ENCODE measurements at places on chromosomes 1 and 21.

DNA sequence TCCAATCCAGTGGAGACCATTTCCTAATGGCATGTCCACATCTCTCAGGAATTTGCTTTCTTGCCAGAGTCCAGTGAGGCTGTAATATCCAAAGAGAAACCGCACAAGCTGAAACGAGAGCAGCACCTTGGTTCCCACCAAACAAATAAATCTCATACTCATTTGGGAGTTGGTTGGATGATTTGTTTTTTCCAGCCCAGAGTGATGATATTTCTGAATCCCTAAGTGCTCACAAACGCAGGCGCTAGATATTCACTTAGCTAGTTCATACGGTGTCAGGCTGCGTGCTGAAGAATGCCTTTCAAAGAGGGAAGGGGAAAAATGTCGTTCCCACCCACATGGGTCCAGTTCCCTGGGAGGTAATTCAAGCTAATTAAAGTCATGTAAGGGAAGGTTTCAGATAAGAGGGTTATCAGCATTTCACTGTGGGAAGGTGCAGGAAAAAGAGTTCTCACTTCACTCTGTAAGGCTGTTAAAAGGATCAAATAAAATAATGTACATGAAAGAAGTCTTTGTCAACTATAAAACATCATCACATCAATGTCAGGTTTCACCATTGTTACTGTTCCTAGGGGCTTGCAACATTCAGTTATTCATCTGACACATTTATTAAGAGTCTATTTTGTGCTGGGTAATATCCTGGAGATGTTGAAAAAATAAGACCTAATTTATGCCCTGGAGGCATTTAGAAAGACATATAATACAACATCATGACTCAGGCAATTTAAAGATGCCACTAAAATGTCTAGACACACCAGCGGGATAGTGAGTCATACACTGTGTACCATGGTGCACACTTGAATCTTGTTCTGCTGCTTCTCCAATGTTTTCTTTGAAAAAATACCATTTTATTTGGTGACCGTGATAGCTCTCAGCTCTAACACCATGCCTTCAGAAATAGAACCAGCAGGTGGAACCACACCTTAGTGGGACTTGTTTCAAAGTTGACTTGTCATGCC is 19.3 kb downstream of the DPT start:
- DNase-seq = no peak

DNA sequence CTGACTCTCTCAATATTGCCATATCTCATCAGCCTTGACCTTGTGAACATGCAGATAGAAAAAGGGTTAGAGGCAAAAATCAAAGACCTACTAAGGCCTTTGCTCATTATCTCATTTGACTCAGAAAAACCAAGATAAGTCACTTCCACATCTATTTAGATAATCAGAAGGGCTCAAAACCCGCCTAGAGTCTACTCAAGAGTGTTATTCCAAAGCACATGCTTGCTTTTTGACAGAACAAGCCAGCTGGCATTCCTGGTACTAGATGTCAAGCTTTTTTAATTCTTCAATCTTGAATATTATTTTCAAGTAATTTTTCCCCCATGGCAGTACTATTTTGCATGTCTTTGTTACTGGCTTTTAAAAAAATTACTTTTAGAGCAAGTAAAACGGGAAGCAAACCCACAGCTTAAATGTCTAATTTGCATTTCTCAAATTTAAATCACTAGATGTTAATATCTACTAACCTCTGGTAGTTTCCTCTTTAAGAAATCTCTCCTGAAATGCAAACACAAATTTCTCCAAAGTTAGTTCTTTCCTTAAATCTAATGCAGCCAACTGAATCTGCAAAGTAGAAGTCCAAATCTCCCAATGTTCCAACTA is 51.5 kb downstream of the APP start:
- DNase-seq = no peak

- no peak for DNase-seq
Measured at GRCh38 chr21:27094184-27094948, 127.5 kb upstream of the ADAMTS5 start.

GRCh38 chr1:23643736-23644554 is 47.7 kb upstream of the RPL11 start:
- peak; percentile 71 for DNase-seq

DNA sequence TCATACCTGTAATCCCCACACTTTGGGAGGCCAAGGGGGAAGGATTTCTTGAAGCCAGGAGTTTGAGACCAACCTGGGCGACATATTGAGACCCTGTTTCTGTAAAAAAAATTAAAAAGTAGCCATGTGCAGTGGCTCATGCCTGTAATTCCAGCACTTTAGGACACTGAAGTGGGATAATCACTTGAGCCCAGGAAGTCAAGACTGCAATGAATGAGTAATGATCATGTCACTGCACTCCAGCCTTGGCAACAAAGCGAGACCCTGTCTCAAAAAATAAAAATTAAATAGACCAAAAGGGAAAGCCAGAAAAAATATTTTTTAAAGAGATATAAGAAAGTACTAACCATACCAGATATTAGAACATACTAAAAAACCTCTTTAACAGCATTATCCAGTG is 44.7 kb upstream of the LYPLAL1 start:
- DNase-seq = no peak

GRCh38 chr1:91885213-91885715 is 687 bp downstream of the TGFBR3 start:
- no peak for DNase-seq

DNA sequence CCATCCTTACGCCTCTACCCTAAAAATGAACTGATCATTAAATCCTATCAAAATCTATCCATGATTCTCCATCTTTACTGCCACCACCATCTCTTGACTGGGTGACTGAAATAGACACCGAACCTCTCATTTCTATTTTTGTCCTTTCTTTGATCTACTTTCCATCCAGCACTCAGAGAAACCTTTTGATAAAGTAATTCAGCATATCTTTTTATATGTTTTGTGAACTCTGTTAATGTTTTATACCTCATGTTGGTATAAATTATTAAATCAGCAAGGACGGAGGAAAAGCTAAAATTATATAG is 13.0 kb downstream of the PCNX2 start:
- DNase-seq = no peak

GRCh38 chr1:198363625-198364151 is 176.8 kb downstream of the ATP6V1G3 start:
- no peak for DNase-seq

DNA sequence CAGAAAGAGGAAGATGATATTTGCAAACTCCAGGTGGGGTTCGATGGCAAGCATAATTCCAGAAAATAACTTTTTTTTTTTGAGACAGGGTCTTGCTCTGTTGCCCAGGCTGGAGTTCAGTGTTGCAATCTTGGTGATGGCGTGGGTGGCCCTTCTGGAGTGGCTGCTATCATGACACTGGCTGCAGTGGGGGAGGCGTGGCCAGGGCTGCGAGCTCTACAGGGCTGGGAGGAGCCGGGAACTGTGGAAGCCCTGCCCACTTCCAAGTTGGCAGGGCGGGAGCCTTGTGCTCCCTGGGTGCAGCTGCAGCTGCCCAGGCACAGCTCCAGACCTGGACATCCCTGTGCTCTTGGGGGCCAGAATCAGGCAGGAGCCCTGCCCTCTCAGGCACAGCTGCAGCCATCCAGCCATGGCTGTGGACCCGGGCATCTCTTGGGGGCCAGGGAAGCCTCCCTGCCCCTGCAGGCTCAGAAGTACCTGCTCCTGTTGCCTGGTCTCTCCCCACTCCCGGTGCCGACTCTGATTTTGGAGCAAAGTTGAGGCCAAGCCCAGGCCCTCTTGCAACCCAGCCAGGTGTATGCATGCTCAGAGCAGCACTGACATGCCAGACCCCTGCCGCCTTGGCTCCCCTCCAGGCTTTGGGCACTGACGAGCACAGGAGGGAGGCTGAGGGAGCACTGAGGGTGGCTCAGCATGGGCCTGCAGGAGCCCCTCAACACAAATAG is 7.2 kb upstream of the BCL10 start:
- DNase-seq = no peak

GRCh38 chr1:2789164-2789985 is 12.1 kb downstream of the TTC34 start:
- DNase-seq = peak; percentile 14

- no peak for DNase-seq
Measured at GRCh38 chr1:217813031-217813430, 181.9 kb downstream of the SPATA17 start.

DNA sequence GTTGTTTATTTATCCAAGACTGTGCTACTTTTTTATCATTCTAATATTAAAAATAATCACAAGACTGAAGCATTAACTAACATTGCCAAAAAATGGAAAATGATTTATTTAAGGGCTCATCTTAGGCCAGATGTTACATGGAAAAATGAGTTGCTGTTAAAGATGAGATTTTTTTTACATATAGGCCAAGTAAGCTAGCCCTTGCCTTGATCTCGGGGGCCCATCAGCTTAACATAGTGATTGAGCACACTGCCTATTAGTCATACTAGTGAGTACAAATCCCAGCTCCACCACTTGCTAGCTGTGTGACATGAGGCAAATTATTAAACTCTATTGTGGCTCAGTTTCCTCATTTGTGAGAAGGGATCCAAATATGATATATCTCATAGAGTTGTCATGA is 275.9 kb upstream of the SNX7 start:
- no peak for DNase-seq

- DNase-seq = no peak
Measured at GRCh38 chr1:246527402-246528088, 20.5 kb upstream of the SMYD3 start.

GRCh38 chr1:11648732-11649158 is 5.5 kb downstream of the FBXO2 start:
- DNase-seq = no peak

- peak; percentile 54 for DNase-seq
Measured at GRCh38 chr1:18480315-18481189, at the start of gene KLHDC7A. TSS of gene KLHDC7A (plus strand) at chr1:18480930. CDS start at chr1:18480982, 52 bp downstream.

GRCh38 chr1:175313672-175314225 is 121.2 kb upstream of the KIAA0040 start:
- DNase-seq = no peak

GRCh38 chr1:178609015-178609414 is 96.1 kb downstream of the TEX35 start:
- no peak for DNase-seq

- no peak for DNase-seq
Measured at GRCh38 chr1:232149287-232150201, 480.4 kb downstream of the SIPA1L2 start.

DNA sequence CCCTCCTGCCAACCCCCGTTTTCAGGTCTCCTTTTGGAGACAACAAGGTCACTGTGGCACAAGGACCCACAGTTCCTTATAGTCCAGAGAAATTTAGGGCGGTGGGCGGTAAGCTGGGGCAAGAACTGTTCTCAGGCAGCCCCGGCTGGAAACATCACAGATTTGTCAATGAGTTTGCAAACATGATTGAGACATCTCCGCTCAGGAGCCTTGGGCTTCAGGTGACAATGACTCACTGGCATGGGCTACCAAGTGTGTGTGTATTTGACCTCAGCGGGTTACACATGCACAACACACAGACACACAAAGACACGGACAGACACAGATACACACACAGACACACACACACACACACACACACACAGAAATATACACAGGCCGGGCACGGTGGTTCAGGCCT is 58.2 kb upstream of the ABCG1 start:
- no peak for DNase-seq

- DNase-seq = no peak
Measured at GRCh38 chr21:27741736-27742135, 774.8 kb upstream of the ADAMTS5 start.

- no peak for DNase-seq
Measured at GRCh38 chr21:35314857-35315582, 265.9 kb upstream of the RUNX1 start.

GRCh38 chr1:241918879-241919278 is 38.7 kb upstream of the BECN2 start:
- DNase-seq = no peak

DNA sequence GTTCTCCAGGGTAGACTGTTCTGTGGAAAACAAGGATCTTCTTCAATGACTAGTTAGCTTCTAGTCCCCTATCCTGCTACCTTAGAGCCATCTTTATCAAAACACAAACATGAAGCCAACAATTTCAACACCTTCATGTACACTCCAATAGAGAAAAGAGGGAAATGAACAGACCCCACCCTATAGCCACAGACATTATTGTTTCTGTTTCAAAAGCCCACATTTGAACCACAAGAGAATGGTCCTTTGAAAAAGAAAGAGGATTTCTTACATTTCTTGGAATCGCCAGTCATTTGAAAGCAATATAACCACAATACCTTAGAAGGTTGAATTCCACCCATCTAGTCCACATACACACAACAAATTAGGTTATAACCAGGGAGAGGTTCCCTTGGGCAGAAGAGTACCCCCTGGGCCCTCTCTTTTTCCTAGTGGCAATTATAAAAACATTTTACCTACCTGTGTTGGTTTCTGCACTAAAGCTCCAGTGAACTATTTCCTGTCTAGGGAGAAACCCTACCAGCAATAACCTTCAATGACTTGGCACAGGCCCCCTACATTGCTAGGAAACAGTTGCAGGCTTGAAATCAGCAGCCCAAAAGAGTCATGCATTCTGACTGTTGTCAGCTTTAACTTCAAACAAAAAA is 2.7 kb upstream of the LPGAT1 start:
- DNase-seq = no peak

- DNase-seq = no peak
Measured at GRCh38 chr1:229056046-229056445, 214.9 kb upstream of the RAB4A start.

DNA sequence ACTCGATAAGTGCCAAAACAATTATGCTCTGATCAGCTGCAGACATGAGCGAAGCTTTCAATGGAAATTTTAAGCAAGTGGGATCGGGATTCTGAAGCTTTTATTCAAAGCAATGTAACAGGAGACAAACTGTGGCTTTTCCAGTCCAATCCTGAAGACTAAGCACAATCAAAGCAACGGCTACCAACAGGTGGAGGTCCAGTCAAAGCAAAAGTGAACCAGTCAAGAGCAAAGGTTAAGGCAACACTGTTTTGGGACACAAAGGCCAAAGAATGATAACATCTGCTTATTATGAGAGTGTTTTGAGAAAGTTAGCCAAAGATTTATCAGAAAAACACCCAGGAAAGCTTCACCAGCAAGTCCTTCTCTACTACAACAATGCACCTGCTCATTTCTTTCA is 170.1 kb downstream of the SEC16B start:
- DNase-seq = no peak

GRCh38 chr1:223426936-223427335 is 33.7 kb downstream of the CCDC185 start:
- no peak for DNase-seq

GRCh38 chr1:22711591-22712501 is 1.2 kb downstream of the EPHB2 start:
- no peak for DNase-seq

- no peak for DNase-seq
Measured at GRCh38 chr1:243253211-243253925, 1.7 kb downstream of the CEP170 start.

GRCh38 chr1:48878191-48878940 is 101.7 kb upstream of the BEND5 start:
- no peak for DNase-seq

- no peak for DNase-seq
Measured at GRCh38 chr1:240417317-240417716, 194.6 kb downstream of the GREM2 start.

- DNase-seq = no peak
Measured at GRCh38 chr1:39214021-39214713, 9.7 kb downstream of the MACF1 start.

GRCh38 chr21:33640697-33641351 is 717 bp downstream of the CRYZL1 start:
- DNase-seq = no peak

All from renal cortex interstitium (tissue), 15 donors.